ENCODE measurements at places on chromosomes 4 and X. TPM values are rescaled to one million over a fixed set of nuclear protein-coding genes. Genes with fewer than 3 reads are reported as not detected.

DNA sequence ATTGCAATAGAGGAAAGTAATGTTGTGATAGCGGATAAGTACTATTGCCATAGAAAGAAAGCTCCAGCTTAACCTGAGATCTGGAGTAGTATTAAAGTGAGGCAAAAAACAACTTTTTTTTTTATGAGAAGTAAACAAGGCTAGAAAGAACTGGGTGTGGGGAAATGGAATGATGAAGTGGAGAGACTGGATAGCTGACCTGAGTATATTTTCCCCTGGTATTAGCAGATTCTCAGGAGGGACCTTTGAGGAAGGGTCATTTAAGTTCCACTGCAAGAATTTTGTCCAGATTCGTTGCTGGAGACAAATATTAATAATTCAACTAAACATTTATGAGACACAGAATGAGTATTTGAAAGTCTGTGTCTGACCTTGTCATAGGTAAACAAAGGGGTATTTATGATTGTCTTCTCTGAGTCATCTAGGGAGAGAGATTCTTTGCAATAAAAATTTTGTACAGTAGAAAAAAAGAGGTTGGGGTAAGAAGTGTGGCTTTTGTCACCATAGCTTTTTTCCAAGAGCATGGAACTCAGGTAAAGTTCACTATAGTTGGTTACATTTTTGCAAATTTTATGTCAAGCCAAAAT is 2095.9 kb downstream of the ARAP2 start:
- H3K4me1 ChIP-seq = no peaks in the 10 kb centered on the region
- no peak for DNase-seq
- no peaks in the 10 kb centered on the region for H3K27me3 ChIP-seq
- no peak overlapping the region for H3K4me3 ChIP-seq
- no peaks in the 10 kb centered on the region for H3K36me3 ChIP-seq

DNA sequence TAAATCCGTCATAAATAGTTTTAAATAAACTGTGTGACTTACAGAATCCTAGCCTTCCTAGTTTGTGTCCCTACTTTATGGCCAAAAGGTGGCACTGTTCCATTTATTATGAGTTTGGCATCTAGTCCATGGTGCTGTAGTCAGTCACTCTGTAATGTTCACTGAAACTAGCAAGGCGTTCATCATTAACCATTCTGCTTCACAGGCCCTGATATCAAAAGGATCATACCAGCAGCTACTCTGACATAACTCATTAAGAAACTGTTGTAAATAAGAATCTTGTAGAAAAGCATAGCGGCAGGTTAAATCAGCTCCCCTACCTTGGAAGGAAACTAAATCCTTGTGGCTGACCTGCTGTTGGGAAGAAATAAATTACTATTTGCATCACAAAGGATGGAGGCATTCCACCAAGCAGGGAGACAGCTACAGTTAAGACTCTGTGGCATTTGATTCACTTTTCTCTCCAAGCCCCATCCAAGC is 919.6 kb upstream of the DIAPH2 start:
- H3K4me1 ChIP-seq = no peaks in the 10 kb centered on the region
- H3K4me3 ChIP-seq = no peak overlapping the region
- H3K27me3 ChIP-seq = peaks cover 1% of the 10 kb centered on the region

Gene SLBP
- 25.0 TPM for total RNA-seq

GRCh38 chr4:184446132-184446658 is 28.2 kb downstream of the IRF2 start:
- no peaks in the 10 kb centered on the region for H3K36me3 ChIP-seq
- no peak for DNase-seq
- H3K4me1 ChIP-seq = peaks cover 2% of the 10 kb centered on the region
- H3K27me3 ChIP-seq = peaks cover 6% of the 10 kb centered on the region

- H3K27ac ChIP-seq = no peak overlapping the region
- no peak overlapping the region for H3K4me3 ChIP-seq
- H3K27me3 ChIP-seq = no peaks in the 10 kb centered on the region
- no peak for DNase-seq
- no peaks in the 10 kb centered on the region for H3K4me1 ChIP-seq
Observed at GRCh38 chrX:146355440-146355839, 454.1 kb upstream of the CXorf51B start.

DNA sequence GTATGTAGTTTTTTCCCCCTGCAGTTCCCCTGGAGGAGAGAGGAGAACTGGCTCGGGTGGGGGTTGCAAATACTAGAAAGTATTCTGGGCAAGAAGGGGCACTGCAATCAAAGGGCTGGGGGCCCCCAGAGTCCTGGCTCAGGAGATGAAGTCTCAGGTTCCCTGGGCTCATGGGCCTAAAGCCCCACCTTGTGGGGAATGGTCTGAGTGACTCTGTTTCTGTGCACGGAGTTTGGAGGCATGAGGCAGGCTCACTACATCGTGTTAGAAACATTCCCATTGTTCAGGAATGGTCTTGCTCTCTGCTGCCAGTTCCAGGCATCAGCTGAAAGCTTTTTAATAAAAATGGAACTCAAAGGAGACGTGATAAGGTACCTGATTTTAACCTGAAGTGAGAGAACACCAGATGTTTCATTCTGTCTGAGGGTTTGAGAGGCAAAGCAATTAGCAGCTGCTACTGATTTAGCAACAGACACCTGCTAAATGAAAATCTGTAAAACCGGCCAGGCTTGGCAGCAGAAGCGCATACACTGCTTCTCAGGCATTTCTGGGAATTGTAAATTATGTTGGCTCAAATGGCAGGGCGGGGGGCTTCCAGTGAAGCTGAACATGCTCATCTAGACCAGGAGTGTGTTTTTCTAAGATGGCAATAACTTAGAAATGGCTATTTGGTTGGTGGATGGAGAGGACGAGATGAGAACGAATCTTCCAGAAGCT is 122.7 kb downstream of the TMEM164 start:
- H3K4me1 ChIP-seq = peaks cover 30% of the 10 kb centered on the region
- H3K4me3 ChIP-seq = peak overlapping the region; percentile 64
- H3K27ac ChIP-seq = peak overlapping the region; percentile 66
- no peaks in the 10 kb centered on the region for H3K36me3 ChIP-seq
- peak; percentile 19 for DNase-seq

GRCh38 chrX:68183612-68184214 is 249.6 kb downstream of the OPHN1 start:
- DNase-seq = no peak
- H3K27me3 ChIP-seq = no peaks in the 10 kb centered on the region
- no peak overlapping the region for H3K27ac ChIP-seq
- H3K36me3 ChIP-seq = no peaks in the 10 kb centered on the region
- no peaks in the 10 kb centered on the region for H3K4me1 ChIP-seq

DNA sequence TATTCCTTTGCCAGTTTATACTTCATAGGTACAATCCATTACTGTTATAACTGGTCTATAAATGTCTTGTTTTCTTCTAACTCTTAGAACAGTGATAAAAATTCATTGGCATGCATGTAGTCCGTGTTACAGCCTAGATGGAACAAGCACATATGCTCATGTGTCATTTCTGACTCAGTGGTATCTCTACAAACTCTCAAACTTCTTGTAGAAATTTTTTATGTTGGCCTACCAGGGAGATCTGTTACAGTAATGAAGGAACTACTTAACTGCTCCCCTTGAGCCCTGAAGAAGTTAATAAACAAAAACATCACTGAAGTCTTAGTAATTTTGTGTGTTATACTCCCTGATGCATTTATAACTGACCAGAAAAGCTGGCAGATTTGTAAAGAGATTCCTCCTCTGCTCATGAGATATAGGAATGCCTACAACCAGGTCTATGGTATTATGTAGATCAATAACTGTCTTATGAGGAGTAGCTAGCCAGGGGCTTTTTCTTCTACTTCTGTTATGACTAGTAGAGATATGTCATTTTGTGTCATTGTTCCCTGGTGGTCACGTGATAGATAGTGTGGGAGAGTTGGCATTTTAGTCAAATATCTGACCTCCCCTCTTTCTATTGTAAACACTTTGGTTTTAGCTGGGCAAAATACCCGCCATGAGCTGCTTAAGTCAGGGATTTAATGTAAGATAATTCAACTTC is 53.7 kb upstream of the FAAH2 start:
- no peak overlapping the region for H3K27ac ChIP-seq
- H3K36me3 ChIP-seq = no peaks in the 10 kb centered on the region
- no peak overlapping the region for H3K4me3 ChIP-seq
- no peaks in the 10 kb centered on the region for H3K27me3 ChIP-seq

DNA sequence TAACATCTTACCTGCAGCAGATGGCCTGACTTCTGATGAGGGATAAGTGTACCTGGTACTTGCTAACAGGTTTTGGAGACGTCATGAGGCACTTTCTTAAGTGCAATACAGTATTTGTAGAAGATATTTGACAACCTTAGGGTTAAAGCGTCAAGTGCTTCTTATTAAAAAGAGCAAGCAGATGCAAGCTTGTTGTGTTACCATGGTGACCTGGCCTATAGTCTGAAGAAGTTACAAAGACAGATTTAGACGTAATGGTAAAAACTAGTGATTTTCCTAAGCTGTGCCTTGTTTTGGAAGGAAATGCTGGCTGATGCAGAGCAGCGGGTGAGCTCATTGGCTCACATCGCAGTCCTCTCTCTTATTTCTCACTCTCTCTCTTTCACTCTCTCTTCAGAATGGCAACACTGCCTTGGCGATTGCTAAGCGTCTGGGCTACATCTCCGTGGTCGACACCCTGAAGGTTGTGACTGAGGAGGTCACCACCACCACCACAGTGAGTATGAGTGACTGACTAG is 243.6 kb downstream of the ANK2 start:
- no peak for DNase-seq
- H3K4me3 ChIP-seq = peak overlapping the region; percentile 86
- no peaks in the 10 kb centered on the region for H3K36me3 ChIP-seq
- H3K27me3 ChIP-seq = peaks cover 15% of the 10 kb centered on the region
- H3K27ac ChIP-seq = peak overlapping the region; percentile 99
- H3K4me1 ChIP-seq = peaks cover 66% of the 10 kb centered on the region

- peaks cover 7% of the 10 kb centered on the region for H3K36me3 ChIP-seq
- H3K4me3 ChIP-seq = no peak overlapping the region
- H3K27ac ChIP-seq = no peak overlapping the region
- H3K27me3 ChIP-seq = peaks cover 2% of the 10 kb centered on the region
- DNase-seq = no peak
Observed at GRCh38 chr4:146029147-146029546, 90.5 kb upstream of the ZNF827 start.

DNA sequence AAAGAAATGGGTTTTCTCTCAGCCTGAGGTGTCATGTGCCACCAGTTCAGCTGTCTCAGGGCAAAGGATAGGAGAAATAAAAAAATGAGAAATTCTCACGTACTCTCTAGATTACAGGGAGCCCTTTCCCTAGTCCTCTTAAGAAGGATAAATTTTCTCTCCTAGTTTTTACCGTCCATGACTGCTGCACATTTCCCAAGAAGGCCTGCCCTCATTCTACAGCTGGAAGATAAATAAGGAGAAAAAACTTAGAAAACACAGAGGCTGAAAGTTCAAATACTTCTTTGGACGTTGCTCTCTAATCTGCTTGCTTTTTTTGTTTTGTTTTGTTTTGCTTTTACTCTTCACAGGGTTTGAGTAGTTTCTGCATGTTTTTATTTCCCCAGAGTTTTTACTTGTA is 211.9 kb downstream of the DCAF12L2 start:
- H3K4me1 ChIP-seq = no peaks in the 10 kb centered on the region
- no peak for DNase-seq
- no peaks in the 10 kb centered on the region for H3K36me3 ChIP-seq
- H3K4me3 ChIP-seq = no peak overlapping the region

Gene RBM46
- total RNA-seq = 7.9 TPM

Gene DUSP9
- 0.61 TPM for total RNA-seq

GRCh38 chr4:4624276-4624897 is 82.5 kb upstream of the STX18 start:
- H3K27ac ChIP-seq = no peak overlapping the region
- peaks cover 5% of the 10 kb centered on the region for H3K27me3 ChIP-seq
- no peaks in the 10 kb centered on the region for H3K36me3 ChIP-seq
- DNase-seq = no peak
- H3K4me3 ChIP-seq = no peak overlapping the region
- H3K4me1 ChIP-seq = peaks cover 7% of the 10 kb centered on the region

DNA sequence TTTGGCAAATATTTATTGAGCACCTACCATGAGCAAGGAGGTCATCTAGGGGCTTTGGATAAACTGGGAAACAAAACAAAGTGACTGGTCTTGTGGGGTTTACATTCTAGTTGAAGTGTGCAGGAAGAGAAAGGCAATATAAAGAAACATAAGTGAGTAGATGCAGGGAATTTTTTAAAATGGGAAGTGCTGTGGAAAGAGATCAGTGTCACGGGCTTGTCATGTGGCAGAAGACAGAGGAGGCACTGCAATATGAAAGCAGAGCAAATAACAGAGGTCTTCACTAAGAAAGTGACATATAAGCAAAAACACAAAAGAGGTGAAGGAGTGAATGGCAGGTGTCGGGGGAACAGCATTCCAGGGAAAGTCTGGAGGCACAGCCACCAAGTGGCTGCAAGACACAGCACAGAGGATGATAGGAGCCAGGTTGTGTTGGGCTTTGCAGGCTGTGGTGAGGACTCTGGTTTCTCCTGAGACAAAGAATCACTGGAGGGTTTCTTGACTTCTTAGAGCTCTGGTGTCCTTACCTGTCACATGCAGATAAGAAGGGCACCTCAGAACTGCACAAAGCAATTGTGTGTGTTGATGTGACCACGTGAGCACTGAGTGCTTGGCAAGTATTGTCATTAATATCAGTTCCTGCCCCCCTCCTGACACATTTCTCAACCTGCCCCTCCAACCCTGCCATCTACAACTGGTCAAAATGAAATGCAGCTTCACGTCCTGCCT is 143.5 kb downstream of the TSPAN5 start:
- H3K27me3 ChIP-seq = no peaks in the 10 kb centered on the region
- H3K36me3 ChIP-seq = no peaks in the 10 kb centered on the region
- peaks cover 36% of the 10 kb centered on the region for H3K4me1 ChIP-seq
- no peak overlapping the region for H3K4me3 ChIP-seq
- H3K27ac ChIP-seq = peak overlapping the region; percentile 54

Gene S100G
- not detected for total RNA-seq

DNA sequence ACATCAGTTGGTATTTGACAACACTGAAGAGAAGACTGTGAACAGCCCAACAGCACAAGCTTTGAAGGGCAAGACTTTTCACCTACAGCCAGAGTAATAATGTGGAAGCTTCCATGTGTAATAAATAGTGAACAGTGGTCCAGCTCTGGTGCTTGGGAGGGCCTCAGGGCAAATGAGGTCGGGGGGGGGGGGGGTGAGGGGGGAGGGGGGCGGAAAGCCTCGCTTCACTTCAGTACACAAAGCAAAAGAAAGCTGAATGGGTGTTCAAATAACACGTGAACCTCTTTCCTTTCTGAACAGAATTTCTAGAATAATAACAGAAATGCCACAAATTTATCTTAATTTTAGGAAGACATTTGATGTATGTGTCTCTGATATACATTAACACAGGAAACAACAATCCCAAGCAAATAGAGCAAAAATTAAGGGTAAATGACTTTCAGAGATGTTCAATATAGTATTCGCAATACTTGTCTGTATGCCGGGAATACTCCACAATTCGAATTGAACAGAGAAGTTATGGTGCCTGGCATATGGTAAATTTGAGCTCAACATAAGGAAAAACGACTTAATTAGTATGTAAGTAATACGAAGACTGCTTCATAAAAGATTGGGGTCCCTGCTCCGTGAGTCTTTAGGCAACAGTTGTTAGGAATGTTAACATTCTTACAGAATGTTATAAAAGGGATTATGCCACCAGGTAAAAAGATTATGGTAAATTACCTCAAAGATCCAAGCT is 92.6 kb downstream of the FRYL start:
- H3K4me3 ChIP-seq = peak overlapping the region; percentile 46
- H3K36me3 ChIP-seq = no peaks in the 10 kb centered on the region
- peaks cover 23% of the 10 kb centered on the region for H3K4me1 ChIP-seq
- peak overlapping the region; percentile 66 for H3K27ac ChIP-seq
- DNase-seq = no peak

- DNase-seq = peak; percentile 27
- no peak overlapping the region for H3K4me3 ChIP-seq
- H3K27me3 ChIP-seq = no peaks in the 10 kb centered on the region
- H3K36me3 ChIP-seq = no peaks in the 10 kb centered on the region
- no peak overlapping the region for H3K27ac ChIP-seq
Observed at GRCh38 chr4:32462944-32463343, 1742.8 kb downstream of the PCDH7 start.

Gene DUSP21
- total RNA-seq = not detected

Gene TECRL
- total RNA-seq = not detected
